ENCODE measurements at places on chromosomes 1 and 21. TPM values are rescaled to one million over a fixed set of nuclear protein-coding genes. Genes with fewer than 3 reads are reported as not detected.

MXRA8 gene
- 152 TPM for total RNA-seq

TXNIP gene
- total RNA-seq: 3,663 TPM

TCEANC2 gene
- 3.3 TPM for total RNA-seq

KRTAP11-1 gene
- not detected for total RNA-seq

MAN1C1 gene
- 17.6 TPM for total RNA-seq

SPAG17 gene
- 0.82 TPM for total RNA-seq

Data from subcutaneous adipose tissue (tissue), 4 donors.